HS-27A (cell line): ENCODE measurements at places on chromosomes 5 and 9.

DNA sequence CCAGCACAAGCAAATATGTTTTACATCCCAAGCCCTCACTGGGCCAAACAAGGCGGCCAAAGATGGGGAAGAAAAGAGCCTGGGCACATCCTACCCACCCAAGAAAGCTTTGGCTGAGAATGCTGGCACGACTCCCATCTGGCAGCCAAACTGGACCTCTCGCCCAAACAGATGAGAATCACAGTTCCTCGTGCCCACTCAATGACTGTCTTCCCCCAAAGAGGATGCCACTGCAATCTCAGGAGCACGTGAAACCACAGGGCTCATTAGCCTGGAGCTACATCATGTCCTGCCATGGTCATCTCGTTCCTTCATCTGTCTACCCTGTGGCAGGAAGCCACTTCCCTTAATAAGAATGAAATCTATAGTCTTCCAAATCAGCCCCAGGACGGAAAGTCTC, 536.8 kb downstream of the BNC2 start:
- no peak for DNase-seq

DNA sequence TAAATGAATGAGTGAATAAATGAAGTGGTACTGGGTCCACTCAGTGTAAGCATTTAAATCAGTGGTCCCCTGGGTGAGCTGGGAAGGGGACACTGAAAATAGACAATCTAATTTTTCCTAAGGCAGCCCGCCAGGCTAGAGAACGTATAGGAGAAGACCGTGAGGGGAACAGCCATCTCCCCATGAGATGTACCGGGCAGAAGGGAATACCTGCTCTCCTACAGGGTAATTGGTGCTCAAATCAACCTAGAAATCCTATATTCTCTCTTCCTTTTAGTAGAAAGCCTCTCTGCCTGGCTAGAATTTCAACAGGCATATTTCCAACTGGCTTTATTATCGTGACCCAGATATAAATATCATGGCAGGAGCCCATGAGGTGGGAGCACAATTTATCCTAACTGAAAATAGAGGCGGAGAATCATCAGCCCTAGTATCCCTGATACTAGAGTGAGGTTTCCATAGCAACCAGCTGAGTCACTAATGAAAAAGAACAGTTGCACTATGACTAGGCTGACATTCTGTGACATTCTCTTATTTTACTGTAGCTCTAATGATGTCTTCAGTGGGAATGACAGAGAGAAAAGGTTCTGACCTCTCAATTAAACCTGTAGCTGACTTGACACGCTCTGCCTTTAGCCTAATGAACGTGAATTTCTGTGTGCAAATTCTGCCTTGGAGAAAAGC, 96.5 kb upstream of the CAST start:
- no peak for DNase-seq

DNA sequence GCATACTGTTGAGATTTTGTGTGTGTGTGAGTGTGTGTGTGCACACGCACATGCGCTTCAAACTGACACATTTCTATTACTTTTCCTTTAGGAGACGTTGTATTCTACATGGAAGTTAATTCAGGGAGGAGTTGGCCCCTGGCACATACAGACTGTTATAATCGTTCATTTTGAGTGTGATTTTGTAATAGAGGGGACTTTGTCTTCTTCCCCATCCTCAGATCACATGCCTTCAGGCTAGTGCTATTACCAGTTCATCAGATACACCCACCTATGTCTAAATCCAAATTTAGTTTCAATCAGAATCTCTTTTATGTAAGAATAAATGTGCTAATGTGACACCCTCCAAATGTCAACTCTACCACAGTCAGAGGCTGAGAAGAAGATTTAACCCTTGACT, 90.2 kb downstream of the FBXO4 start:
- DNase-seq, result no peak

DNA sequence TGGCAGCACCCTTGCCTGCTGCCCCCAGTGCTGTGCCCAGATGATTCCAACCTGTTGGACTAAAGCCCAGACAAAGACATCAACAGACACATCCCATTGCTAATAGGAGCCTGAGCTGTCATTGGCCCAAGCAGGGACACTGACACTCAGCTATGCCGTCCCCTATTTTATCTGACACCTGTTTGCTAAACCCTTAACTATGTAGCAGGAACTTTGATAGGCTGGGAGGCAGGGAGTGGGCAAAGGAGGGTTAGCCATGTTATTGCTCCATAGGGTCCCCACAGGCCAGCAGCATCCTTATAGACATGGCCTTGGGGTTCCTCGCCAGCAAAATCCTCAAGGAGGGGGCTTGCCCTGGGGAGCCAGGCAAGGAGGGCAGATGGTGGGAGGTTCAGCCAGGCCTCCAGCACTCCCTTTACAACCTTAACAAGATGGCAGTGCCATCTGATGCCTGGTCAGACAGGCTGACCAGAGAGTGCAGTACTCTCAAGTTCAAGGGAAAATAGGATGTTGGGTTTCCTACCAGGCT, 50.4 kb upstream of the CDKN2AIPNL start:
- no peak for DNase-seq

GRCh38 chr5:158928404-158928803, 171.3 kb downstream of the EBF1 start:
- DNase-seq, result no peak
